Activated effector memory CD4-positive, alpha-beta T cell treated with anti-CD3 and anti-CD28 coated beads, Interleukin-2, amount 50 U/mL, for 16 hours (primary cell): ENCODE measurements at places on chromosomes 2 and 18.

GRCh38 chr2:3952866-3953516, 249.6 kb downstream of the DCDC2C start:
- DNase-seq, result no peak

DNA sequence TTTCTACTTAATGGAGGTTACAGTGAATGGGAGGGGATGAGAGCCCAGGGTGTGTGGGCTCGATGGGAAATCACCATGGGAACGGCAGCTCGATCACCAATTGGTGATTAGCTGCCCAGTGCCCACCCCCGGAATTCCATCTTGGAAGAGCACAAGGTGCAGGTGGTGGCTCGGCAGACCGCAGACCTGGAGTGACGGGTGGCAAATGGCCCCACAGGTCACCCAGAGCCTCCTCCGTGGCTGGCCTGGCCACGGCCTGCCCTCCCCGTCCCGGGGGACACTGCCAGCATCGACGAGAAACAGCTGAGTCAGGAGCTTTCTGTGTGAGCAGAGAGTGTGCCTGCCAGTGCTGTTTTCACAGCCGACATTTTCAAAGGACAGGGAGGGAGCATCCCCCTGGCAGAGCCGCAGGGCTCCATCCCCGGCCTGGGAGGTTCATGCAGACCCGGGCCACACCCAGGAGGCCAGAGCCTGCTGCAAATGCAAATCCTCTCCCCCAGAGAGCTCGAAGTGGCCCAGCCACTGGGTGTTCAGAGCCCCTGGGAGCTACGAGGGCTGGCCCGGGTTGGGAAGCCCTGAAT, 176.4 kb upstream of the MYT1L start:
- DNase-seq, result no peak

- no peak for DNase-seq
These were observed 62.8 kb upstream of the NEUROD1 start for GRCh38 chr2:181742922-181743722.

DNA sequence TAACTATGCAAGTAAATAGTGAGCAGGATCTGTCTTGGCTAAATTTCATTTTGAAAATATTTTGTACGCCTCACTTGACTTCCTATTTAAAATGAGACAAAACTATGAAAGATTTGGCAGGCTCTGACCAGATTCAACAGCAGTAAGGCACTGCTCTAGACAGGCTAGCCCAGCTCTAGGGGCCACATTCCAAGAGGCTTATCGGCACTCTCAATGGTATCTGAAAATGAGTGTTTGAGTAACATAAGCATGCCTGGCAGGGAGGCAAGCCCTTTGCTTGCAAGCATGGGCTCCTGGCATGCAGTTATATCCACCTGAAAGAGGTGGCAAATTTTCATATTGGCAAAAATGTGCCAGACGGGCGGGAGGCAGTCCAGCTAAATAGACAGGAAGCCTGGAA, 10.5 kb downstream of the CAPN13 start:
- no peak for DNase-seq

DNA sequence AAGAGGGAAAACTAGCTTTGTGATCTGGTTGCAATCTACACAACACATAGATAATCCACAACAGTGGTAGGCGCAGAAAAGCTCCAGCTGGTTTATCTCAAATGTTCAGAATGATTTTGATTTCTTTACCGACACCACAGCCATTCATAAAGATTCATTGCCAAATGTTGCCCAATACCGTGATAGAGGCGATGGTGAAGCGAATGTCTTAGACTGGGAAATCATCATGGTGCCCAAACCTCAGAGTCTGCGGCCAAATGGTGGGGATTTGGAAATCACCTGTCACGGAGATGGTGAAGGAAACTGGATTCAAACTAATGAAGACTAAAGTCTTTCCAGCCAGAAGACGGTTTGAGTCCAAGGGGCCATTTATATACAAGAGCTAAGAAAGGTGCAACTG, 48.5 kb upstream of the CCDC150 start:
- DNase-seq, result no peak

DNA sequence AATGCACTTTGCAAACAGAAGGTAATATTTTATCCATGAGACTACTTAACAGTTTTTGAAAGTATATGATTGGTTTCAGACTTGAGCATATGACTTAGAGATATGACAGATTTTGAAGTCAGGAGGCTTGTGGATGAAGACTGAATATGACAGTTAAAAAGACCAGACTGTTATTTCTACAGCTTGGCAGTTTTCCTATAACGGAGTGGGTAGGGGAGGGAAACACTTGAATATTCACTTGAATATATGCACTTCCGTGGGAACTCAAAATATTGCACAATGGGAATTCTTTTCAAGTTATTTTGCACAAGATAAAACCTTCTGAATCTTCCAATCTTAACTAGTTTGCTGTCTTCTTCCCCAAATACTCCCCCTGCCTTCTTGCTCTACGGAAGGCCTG, 64.6 kb upstream of the ACKR3 start:
- no peak for DNase-seq

GRCh38 chr2:10493634-10494281, 45.6 kb upstream of the ODC1 start:
- DNase-seq, result peak; percentile 95

- no peak for DNase-seq
These were observed 212.6 kb downstream of the ACKR3 start for GRCh38 chr2:236781933-236782816.
